Stimulated activated CD4-positive, alpha-beta T cell treated with anti-CD3 and anti-CD28 coated beads, Interleukin-15, amount 100 ng/mL, for 1 hour (primary cell): ENCODE measurements at places on chromosomes 4 and X.

GRCh38 chr4:133154725-133155124 lies 5.6 kb downstream of the PCDH10 start:
- DNase-seq: no peak

- no peak for DNase-seq
Measured at GRCh38 chr4:89072921-89073320, 15.9 kb upstream of the FAM13A start.

DNA sequence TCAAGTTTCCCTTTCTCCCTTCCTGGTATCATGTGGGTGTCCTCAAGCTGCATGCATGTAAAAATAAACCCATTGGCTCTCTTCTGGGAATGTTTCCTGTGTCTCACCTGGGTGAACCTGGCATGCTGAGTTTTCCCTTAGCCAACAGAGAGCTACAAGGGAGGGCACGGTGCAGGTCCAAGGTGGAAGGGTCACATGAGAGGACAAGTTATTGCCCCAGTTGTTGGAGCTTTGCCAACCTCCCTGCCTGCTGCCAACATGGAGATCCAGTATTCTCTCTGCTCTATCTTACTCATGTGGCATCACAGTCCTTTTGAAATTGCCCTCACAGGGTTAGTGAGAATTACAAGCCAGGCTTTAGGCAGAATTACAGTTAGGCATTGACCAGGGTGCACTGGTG lies 196.1 kb upstream of the GYPA start:
- DNase-seq: no peak

GRCh38 chr4:159766241-159766640 lies 663.4 kb downstream of the RAPGEF2 start:
- no peak for DNase-seq

DNA sequence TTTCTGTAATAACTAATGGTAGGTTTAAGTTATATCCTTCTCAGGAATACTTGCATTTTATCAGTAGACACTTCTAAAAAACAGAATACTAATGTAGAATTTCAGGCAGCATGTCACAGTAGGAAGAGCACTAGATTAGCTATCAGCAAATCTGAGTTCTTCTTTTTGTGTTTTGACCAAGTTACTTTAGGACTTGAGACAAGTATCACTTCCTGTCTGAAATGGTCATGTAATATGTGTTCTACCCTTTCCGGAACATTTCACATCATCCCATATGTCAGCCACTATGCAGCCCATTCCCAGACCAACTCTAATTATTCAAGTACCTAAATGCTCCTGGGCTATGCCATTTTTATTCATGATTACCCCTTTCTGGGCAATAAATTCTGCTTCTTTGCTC lies 401.8 kb upstream of the RPS6KA3 start:
- DNase-seq: no peak

DNA sequence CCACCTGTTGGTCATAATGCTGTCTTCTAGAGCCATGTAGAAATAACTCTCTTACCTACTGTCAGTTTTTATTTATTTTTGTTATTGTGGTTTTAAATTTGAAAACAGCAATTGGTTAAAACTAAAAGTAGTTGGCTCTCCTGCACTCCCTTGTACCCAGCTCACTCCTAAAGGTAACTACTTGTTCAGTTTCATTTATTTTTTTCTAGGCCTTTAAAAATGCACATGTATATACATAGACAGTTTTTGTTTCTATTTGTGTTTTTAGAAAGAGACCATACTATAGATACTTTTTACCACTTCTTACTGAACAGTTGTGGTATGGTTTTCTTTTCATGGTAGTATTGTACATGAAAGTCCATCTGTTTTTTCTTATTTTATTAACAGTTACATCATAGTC lies 16.8 kb downstream of the SMAD1 start:
- no peak for DNase-seq

GRCh38 chrX:117840645-117841044 lies 276.0 kb downstream of the KLHL13 start:
- DNase-seq: no peak

- no peak for DNase-seq
Measured at GRCh38 chr4:167890226-167890625, 202.1 kb upstream of the ANXA10 start.

GRCh38 chr4:29459926-29460325 lies 1260.2 kb upstream of the PCDH7 start:
- no peak for DNase-seq

GRCh38 chrX:107712231-107713202 lies 63.1 kb downstream of the TSC22D3 start:
- DNase-seq: no peak

- no peak for DNase-seq
Measured at GRCh38 chr4:170868170-170868569, 778.4 kb upstream of the AADAT start.

DNA sequence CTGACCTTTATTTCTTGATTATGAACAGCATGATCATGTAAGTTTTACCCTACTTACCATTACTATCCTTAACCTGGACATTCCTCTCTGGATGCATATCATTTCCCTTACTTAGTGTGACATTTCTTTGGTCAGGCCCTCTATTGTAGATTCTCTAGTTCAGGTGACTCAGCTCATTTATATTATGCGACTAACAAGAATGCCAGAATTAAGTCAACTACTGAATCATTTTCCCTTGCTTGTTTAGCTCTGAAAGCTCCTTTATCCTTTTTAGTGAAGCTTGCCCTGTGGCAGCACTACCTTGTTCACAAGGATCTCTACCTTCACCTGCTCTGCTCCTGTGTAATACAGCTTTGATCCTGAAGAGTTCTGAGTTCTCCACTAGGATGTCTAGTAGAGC lies 15.1 kb upstream of the UGT2B17 start:
- DNase-seq: no peak

- no peak for DNase-seq
Measured at GRCh38 chr4:91220315-91220714, 1083.5 kb upstream of the GRID2 start.

- DNase-seq: no peak
Measured at GRCh38 chr4:112029771-112030171, 115.5 kb upstream of the FAM241A start.

DNA sequence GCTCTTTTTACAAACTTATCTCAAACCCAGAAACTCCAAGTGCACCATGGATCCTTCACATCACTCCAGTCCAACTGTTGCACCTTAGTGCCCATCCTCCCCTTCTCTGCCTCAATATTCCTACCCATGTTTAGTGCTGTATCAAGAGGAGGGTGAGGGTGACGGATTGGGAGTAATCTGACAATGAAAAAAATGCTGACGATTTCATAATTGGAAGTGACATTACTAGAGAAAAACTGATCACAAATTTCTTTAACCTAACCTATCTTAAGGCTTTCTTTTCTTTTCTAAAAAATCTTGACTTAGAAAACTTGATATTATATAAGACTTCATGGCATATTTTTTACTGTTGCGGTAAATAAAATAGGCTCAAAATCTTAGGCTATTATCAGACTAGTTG lies 1.5 kb upstream of the DCAF12L2 start:
- no peak for DNase-seq

GRCh38 chrX:52346174-52347165 lies 22.4 kb upstream of the XAGE2 start:
- no peak for DNase-seq

GRCh38 chrX:40539214-40540142 lies 41.3 kb upstream of the ATP6AP2 start:
- peak; percentile 33 for DNase-seq

DNA sequence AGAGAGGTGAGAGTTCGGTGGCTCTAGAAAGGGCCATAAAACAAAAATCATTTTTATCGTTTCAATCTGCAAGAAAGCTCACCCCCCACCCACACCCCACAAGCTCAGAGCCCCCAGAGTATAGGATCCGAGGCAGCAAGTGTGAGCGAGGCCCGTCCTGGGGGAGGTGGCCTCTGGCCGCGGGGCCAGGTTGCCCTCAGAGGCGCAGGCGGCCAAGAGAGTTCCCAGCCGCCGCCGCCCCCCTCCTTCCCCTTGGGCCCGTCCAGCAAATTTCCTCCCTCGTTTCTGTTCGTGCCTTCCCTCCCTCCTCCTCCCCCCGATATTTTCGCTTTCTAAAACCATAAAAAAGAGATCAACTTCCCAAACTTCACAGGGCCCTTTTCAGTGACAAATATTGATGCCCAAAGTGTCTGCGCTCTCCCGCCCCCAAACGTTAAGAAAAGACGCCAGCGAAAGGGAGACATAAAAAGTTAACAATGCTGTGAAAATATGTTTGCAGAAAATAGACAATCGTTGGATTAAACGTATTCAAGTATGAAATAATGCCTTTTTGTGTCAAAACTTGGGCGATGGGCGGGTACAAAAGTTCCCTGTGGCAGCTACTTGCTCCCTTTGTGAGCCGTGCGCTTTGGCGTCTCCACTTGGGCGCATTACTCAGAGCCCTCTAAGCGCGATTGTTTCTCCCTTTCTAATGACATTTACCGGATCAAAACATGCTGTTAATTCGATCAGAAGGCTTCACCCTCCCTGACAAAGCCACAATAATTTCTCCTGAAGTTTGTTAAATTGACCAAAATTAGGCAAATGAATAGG lies 1.1 kb upstream of the HELT start:
- no peak for DNase-seq

DNA sequence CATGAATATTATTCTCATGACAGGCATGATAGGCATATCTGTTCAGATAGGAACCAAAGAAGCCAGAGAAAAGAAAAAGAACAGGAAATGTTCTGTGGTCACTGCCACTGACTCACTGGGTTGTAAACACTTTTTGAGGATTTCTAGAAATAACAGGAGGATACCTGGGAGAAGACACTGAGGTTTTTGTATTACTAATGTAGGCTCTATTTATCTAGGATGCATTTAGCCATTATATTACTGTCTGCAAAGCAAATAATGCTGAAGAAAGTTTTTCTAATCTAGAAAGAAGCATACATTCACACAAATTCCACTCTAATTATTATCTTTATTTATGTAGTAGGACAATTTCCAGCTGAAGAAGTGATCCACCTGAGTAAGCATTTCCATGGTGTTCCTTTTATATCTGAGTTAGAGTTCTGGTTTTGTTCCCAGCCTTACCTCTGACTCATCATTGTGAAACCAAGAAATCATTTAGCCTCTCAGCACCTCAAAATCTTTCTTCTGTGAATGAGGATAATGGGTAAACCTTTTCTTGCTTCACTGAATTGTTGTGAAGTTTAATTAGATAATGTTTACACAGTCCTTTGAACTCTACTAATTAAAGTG lies 40.2 kb upstream of the EPGN start:
- no peak for DNase-seq

GRCh38 chr4:67911141-67911540 lies 27.3 kb upstream of the TMPRSS11D start:
- DNase-seq: no peak

DNA sequence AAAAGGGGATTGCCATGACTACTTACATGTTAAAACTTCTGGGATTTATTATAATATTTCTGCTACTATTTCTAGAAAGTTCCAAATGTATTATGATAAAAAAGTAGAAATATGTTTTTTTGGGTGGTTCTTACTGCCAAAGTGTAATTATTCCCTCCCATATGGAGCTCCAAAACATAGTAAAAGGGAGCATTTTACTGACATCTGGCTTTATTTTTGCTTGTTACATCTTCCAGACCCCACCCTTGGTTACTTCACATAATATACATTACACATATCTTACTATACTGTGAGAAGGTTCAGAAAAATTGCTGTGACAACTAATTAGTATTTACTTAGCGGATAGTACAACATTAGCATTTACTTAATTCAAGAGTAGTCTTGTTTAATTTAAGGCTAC lies 205.1 kb upstream of the TLL1 start:
- DNase-seq: no peak

DNA sequence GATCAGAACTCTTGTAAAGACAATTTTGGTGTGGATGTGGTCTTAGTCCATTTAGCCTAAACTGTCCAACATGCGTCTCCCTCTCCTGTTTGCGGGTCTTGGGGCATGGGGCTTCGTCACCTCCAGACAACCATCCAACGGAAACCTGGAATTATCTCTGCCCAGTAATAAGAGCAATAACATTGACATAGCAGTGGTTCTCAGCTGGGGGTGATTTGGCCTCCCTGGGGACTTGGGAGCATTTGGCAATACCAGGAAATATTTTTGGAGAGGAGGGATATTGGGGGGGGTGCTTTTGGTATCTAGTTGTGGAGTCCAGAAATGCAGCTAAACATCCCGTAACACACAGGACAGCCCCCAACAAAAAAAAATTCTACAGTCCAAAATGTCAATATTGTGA lies 47.2 kb downstream of the SEL1L3 start:
- no peak for DNase-seq

GRCh38 chr4:123741906-123742305 lies 345.3 kb downstream of the SPRY1 start:
- no peak for DNase-seq

GRCh38 chrX:74545880-74546523 lies 68.4 kb downstream of the RLIM start:
- no peak for DNase-seq

DNA sequence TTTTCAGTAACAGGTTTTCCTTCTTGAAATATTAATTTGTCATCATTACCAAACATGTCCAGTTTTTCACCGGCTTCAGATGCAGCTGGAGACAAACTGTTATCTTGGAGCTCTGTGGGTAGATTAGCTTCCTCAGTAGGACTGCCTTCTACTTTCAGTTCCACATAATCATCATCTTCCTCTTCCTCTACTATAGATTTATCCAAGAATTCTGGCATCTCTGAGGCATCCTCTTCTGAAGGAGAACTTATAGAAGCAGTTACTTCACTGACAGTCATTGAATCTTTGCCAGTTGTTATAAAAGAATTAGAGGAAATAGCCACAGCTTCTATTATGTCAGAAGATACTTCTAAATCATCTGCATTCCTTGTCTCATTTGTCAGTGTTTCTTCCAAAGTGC lies 162.9 kb downstream of the LRBA start:
- DNase-seq: no peak

GRCh38 chrX:13985697-13986435 lies 43.8 kb downstream of the GEMIN8 start:
- no peak for DNase-seq

- DNase-seq: no peak
Measured at GRCh38 chr4:29277381-29277780, 1442.8 kb upstream of the PCDH7 start.

GRCh38 chrX:136529795-136530194 lies 2.2 kb upstream of the VGLL1 start:
- DNase-seq: no peak

DNA sequence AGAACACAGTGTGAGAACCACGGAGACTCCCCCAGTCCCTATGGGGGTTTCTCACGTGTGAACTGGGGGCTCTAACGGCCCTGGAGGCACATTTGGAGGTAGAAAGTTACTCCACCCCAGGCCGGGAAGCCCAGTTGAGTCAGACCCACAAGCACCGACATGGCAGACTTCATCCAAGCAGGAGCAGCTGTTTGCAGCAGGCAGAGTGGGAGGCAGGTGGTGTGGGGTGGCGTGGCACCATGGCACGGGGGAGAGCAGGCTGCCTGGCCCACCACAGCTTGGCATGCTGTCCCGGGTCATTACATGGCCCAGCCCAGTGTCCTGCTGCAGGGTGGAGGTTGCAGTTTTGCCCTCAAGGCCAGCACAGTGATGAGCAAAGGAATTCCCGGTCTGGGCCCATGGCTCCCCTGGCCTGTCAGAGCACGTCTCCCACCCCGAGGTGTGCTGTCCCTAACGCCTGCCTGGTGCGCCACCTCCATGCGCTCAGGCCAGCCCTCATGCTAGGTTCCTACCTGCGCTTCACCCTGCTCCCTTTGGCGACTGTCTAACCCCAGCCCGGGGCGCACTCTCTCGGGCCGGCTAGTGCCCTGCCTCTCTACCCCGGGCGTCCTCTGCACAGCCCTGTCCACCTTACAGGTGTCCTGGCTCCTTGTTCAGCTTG lies 90.6 kb upstream of the AFAP1 start:
- no peak for DNase-seq
